Stimulated activated CD4-positive, alpha-beta T cell treated with anti-CD3 and anti-CD28 coated beads, TNF-alpha, amount 100 ng/mL, for 48 hours (primary cell): ENCODE measurements at places on chromosomes 4 and X.

GRCh38 chr4:4349867-4350266, 37.0 kb upstream of the NSG1 start:
- DNase-seq = no peak

GRCh38 chr4:54659749-54660535, 2.2 kb downstream of the KIT start:
- no peak for DNase-seq

- peak; percentile 26 for DNase-seq
Observed at GRCh38 chrX:47380268-47380667, 9.9 kb downstream of the ZNF157 start.

- DNase-seq = no peak
Observed at GRCh38 chr4:73891326-73891725, 22.1 kb downstream of the CXCL1 start.

GRCh38 chrX:16712548-16713155, at the start of gene CTPS2:
CTPS2 (minus strand) TSS chrX:16712669; CDS start chrX:16702902, 9,767 bp downstream.
- peak; percentile 28 for DNase-seq
